AG04449 (cell line): ENCODE measurements at places on chromosomes 4 and X.
A peak's percentile ranks its signal among the peaks of the same experiment; 100 is the strongest.

GRCh38 chr4:8602686-8603430 lies 10.3 kb downstream of the CPZ start:
- no peak for DNase-seq

GRCh38 chr4:23165669-23166068 lies 472.9 kb downstream of the GBA3 start:
- DNase-seq, result no peak

DNA sequence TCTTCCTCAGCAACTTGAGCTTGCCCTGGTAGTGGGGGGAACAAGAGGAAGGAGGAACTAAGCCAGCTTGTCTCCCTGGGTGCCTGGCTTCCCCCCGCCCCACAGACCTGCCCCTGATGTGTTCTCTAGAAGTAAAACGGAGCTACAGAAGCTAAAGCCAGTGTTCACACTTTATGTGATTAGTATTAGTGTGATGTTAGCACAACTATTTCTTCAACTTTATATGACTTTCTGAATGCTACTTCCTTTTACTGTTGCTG lies 10.7 kb downstream of the RGS12 start:
- no peak for DNase-seq

DNA sequence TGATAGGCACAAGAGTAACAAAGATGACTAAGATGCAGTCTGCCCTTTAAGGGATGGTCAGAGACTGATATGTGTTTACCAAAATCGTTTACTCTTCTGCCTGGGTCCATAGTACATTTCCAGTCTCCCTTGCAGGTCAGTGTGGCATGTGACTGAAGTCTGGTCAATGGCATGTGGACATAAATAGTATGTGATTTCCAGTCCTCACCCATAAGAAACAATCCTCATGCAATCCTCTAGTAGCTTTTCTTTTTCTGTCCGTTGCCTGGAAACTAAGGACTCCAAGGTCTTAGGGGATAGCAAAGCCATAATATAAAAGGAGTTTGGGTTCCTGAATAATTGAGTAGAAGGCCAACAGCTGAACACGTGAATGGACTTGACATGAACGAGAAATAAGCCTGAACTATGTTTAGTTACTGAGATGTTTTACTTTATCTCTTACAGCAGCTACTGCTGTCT lies 1.1 kb downstream of the SLC9B2 start:
- no peak for DNase-seq

DNA sequence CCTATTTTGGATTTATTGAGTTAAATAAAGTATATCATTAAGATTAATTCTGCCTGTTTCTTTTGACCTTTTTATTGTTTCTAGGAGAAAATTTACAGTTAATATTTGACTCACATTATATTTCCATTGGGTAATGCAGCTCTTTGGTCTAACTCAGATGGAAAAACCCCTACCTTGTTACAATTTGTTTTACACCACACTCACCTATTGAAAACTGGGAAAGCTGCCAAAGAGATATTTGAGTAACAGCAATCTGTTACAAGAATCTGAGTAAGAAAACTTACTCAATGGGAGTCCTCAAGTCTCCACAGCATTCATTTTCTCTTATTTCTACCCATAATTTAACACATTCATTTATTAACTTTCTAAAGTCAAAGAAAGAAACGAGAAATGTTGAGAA lies 108.0 kb upstream of the TLL1 start:
- no peak for DNase-seq

DNA sequence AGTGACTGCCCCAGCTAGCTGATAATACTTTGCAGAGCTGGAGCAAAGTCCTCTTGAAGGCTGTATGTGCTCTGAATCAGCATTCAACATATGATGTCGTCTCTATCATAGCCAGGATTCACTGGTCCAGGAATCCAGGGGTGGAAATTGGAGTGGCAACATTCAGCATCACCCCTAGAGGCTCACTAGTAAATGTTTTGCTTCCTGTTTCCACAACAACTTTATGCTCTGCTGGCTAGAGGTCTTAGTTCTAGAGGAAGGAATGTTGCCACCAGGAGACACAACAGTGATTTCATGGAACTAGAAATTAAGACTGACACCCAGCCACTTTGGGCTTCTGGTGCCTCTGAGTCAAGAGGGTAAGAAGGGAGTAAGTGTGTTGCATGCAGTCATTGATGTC lies 11.3 kb downstream of the MAGEA1 start:
- no peak for DNase-seq

DNA sequence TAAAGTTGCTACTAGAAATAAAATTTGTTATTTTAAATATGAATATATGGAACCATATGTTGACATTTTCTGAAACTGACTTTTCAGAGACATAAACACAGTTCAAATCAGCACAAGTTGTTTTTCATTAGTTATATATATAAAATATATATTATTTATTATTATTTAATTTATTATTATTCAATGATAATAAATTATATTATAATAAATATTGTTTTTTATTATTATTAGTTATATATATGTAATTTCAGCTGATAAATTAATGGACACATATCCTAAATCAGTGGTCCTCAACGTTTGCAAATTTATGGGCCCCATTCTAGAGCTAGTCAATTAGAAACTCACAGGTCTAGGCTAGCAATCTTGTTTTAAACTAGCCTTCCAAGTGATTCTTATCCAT lies 809.3 kb downstream of the C4orf33 start:
- DNase-seq, result no peak

GRCh38 chrX:24298191-24298590 lies 15.7 kb downstream of the SUPT20HL2 start:
- no peak for DNase-seq

GRCh38 chrX:78024349-78025059 lies 55.1 kb upstream of the PGAM4 start:
- DNase-seq, result no peak

DNA sequence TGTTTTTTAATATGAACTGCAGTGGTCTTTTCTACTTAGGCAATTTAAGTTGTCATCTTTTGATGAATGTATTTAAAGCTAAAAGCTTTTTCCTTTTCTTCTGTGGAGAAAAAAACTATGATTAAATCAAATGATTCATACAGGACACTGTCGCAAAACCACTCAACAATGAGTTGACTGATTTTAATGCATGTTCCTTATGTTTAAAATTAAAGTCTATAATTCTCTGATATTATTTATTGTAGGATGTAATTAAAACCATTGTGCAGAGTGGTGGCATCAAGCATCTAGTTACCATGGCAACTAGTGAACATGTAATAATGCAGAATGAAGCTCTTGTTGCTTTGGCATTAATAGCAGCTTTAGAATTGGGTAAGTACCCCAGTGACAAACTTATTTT lies 172.5 kb downstream of the RAP1GDS1 start:
- no peak for DNase-seq

- no peak for DNase-seq
Measured at GRCh38 chr4:40948014-40948413, 198.3 kb downstream of the NSUN7 start.

DNA sequence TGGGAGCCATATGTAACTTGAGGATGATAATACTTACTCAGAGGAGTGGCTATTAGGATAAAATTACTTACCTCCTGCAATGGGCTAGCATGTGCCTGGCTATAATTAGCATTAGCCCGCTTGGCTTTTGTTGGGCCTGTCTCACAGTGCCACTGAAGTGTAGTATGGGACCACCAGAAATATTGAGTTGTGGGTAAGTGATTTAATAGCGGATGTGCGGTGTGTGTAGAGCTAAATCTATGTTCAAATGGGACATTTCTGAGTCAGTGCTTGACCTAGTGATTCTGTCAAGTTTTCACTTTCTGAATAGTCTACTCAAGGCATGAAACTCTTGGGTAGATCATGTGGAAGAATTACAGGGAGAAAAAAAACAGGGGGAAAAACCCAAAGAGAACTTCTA lies 3.5 kb upstream of the CLNK start:
- DNase-seq, result no peak

- DNase-seq, result no peak
Measured at GRCh38 chrX:31228415-31228832, 156.6 kb upstream of the FTHL17 start.

GRCh38 chr4:65089666-65090065 lies 580.6 kb downstream of the EPHA5 start:
- no peak for DNase-seq

DNA sequence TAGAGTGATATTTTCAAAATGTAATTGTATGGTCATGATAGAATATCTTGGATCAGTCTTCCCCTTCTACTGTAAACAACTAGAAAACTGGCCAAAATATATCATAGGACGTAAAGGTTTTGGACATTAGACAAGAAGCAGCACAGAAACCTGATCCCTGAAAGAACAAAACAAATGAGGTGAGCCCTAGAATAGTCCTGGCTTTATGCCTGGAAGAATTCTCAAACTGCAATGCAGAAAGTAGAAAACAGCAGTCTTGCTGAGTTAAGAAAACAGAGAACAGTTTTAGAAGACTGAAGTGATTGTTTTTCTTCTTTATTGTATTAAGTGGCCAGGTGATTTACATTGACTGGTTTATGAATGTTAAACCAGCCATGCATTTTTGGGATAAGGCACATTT lies 19.5 kb downstream of the NSUN7 start:
- DNase-seq, result no peak

DNA sequence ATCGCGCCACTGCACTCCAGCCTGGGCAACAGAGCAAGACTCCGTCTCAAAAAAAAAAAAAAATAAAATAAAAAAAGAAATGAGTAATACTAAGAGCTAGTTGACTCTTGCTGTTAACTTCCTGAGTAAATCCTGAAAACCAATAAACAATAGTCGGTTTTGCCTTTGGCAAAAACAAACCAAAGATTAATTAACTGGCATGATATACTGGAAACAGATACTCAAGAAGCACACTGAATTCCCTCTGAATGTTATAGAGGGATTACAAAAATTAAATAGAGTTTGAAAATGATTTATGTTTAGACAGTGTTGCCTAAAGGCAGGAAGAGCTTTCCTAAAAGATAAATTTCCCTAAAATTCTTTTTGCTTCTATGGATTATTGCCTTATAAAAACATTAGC lies 1702.3 kb downstream of the STIM2 start:
- no peak for DNase-seq

- peak; percentile 12 for DNase-seq
Measured at GRCh38 chr4:125140966-125141495, 173.7 kb upstream of the FAT4 start.

GRCh38 chr4:102778720-102779119 lies 18.0 kb upstream of the MANBA start:
- no peak for DNase-seq

DNA sequence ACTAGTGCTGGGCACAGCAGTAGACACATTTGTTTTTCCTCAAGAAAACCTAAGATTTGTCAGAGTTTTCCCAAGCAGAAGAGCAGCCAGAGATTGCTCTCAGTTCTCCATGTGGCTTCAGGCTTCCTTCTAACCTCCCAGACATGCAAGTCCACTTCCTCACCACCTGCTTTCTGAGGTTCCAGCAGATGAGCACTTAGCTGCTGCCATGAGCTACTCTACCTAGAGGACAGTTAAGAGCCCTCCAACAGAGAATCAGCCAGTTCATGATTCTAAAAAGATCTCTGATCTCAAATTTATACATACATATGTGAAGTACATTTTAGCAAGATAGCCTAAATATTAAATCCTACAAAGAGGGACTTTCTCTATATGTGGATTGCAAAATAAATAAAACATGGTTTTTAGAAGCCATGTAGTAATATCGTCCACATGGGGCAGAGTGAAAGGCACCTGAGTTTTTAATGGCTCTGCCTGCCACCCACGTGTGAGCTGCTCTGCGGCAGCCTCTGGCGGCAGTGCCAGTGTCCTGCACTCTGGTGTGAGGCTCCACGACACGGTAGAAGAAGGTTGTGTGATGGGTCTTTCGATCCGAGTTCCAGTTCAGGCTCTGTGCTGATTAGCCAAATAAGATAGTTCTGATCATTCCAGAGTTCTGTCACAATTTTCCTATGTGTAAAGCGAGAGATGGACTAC lies 10.3 kb downstream of the CYP4V2 start:
- DNase-seq, result no peak
